ENCODE measurements at places on chromosomes 12 and 14. TPM values are rescaled to one million over a fixed set of nuclear protein-coding genes. Genes with fewer than 3 reads are reported as not detected.

DNA sequence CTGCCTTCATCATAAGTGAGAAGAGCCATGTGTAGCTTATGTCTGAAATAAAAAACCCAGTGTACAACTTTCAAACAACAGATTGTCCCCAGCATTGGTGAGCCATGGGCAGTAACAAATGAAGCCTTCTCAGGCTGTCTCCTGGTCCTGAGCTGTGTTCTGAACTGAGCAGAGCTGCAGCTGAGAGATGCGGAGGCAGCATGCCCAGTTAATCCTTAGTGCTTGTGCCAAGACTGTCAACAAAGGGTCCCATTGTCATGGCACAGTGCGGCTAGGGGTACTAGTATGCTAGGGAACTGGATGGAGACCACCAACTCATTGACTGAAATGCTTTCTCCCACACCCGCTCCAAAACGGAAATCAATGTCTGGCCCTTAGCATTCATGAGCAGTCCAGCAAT, 154.3 kb downstream of the RMST start:
- no peak for DNase-seq

GRCh38 chr14:102525219-102525928, 15.8 kb upstream of the ANKRD9 start:
- no peak for DNase-seq

IKBIP gene
- 22.5 TPM for total RNA-seq

KRT79 gene
- 2.8 TPM for total RNA-seq

INHBE gene
- total RNA-seq = not detected

Measured in omental fat pad (tissue), 4 donors.